ENCODE measurements at places on chromosomes 5 and 9.

DNA sequence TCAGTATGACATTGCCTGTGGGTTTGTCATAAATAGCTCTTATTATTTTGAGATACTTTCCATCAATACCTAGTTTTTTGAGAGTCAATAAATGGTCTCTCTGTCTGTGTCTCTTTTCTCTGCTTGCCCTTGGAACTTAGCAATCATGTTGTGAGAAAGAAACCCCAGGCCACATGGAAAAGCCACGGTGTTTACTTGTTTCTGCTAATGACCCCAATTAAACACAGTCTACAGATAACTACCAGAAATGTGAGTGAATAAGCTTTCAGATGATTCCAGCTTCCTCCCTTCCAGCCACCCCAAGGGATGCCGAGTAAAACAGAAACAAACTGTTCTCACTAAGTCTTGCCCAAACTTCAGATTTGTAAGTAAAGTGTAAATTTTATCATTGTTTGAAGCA lies 584.9 kb downstream of the MAT2B start:
- no peak for DNase-seq

DNA sequence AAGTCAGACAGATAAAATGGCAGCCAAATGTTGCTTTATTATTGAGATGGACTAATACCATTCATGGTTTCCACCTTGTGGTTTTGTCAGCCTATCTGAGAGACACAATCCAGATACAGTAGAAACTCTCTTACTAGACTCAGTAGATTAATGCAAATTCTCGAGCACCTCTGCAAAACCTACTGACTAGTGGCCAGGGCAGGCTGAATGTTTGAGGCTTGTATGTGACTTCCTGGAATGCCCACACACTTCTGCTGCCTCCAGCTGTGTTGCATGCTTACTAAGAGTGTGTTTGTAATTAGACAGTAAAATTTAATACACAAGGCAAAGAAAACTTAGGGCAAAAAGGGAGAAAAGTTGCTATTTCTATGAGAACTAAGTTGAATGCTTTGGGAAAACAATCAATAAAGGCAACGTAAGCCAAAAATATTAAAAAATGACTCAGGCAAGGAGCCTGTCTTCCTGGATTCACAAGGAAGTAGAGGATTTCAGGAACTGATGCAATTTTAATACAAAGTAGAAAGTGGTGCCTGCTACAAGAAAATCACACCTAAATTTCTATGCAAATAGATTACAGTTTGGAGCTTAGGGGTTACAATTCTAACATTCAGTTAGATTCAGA lies 30.2 kb upstream of the CCNG1 start:
- DNase-seq: no peak

GRCh38 chr5:50672663-50673062 lies 6.2 kb downstream of the PARP8 start:
- DNase-seq: no peak

DNA sequence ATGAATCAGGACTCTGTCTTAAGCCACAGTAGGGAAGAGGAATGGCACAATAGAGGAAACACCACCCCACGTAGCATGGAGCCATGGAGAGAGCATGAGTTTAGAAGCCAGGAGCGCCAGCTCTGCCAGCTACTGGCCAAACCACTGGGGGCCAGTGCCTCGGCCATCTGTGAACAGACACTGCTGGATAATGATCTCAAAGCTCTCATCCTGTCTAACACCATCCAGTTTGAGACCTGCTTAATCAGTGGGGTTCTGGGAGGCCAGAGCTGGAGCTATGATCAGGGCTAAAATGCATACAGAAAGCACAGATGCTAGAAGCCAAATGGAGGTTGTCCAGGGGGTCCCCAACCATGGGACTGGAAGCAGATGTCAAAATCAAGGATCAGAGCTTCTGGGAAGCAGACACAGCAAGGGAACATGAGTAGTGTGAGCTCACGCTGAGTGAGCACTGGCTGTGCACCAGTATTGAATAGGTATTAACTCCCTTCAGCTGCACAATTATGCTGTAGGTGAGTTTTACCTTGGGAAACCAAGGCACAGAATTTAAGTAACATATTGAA lies 92.7 kb downstream of the KCNIP1 start:
- no peak for DNase-seq

DNA sequence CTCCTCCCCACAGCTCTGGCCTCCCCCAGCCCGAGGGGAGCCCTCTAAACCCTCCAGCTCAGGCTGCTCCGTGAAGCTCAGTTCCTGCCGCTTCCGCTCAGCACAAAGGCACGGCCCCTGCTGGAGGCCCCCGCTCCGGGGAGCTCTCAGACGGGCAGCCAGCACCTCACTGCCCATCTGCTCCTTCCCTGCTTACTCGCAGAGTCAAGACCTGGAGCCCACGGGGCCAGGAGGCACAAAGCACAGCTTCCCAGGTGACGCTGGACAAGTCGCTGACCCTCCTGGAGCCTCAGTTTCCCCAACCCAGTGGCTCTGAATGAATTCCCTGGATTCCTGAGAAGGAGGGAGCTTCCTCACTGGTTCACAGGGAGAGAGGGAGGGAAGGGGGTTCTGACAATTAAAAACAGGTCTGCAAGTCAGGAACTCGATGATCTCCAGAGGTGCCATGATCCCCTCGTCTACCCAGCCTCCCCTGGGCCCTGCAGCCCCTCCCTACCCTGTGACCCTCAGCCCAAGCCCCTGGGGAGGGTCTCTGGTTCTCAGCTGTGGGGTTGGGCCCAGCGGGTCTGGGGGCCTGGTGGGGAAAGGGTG lies 36.2 kb downstream of the VAV2 start:
- no peak for DNase-seq

GRCh38 chr5:72138943-72139521 lies 31.8 kb downstream of the MAP1B start:
- no peak for DNase-seq

Data from stimulated activated CD4-positive, alpha-beta T cell treated with anti-CD3 and anti-CD28 coated beads, Interleukin-1b, Interleukin-23, amount 100 ng/mL, for 1 hour (primary cell).